T follicular helper cell (primary cell): ENCODE measurements at places on chromosomes 13 and 19.

DNA sequence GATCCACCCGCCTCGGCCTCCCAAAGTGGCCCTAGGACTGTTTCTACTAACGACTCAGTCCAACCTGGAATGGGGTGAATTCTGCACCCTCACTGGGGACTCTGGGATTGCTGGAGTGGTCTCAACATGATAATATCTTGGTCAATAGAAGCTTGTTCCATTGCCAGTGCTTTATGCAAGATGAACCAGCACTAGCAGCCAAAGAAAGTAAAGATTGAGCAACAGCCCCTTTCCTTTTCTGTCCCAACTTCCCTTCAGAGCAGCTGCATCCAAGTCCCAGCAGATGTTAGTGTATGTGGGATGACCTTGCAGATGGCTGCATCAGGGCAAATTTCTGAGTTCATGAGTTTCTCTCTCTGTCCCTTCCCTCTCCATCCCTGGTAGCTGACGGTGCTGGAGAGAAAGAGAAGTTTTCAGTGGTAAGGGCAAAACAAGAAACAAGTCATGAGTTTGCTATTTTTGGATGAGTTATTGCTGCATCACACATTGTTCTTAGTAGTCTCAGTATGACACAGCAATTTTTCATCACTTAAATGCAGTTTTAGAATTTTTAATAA lies 183.6 kb upstream of the EDNRB start:
- no peak for DNase-seq

GRCh38 chr19:38362076-38362945 lies 12.1 kb upstream of the PSMD8 start:
- DNase-seq = peak; percentile 40

GRCh38 chr13:25059958-25060357 lies 36.0 kb upstream of the PABPC3 start:
- no peak for DNase-seq

GRCh38 chr19:10736189-10736588 lies 18.3 kb downstream of the DNM2 start:
- no peak for DNase-seq

DNA sequence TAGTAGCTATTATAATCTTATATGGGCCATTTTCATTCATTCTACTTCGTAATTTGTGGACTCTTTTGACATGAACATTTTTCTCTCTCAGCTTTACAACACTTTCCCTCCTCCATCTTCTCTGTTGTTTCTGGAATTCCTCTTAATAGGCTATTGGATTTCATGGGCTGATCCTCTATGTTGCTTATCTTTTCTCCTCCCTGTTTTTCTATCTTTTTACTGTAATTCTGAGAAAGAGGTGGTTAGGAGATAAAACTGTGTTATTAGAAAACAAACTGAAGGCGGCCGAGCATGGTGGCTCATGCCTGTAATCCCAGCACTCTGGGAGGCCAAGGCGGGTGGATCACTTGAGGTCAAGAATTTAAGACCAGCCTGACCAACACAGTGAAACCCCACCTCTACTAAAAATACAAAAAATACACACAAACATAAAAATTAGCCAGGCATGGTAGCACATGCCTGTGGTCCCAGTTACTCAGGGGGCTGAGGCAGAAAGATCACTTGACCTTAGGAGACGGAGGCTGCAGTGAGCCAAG lies 188.1 kb downstream of the UGGT2 start:
- no peak for DNase-seq

DNA sequence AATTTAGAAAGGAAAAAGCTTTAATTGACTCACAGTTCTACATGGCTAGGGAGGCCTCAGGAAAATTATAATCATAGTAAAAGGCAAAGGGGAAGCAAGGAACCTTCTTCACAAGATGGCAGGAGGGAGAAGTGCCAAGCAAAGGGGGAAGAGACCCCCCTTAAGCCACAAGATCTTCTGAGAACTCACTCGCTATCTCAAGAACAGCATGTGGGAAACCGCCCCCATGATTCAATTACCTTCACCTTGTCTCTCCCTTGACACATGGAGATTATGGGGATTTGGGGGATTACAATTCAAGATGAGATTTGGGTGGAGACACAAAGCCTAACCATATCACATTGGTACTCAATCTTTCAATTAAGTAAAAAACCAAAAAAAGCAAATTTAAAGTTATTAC lies 1778.7 kb upstream of the MIR17HG start:
- DNase-seq = no peak

GRCh38 chr13:79434556-79434955 lies 28.5 kb upstream of the RBM26 start:
- DNase-seq = no peak

DNA sequence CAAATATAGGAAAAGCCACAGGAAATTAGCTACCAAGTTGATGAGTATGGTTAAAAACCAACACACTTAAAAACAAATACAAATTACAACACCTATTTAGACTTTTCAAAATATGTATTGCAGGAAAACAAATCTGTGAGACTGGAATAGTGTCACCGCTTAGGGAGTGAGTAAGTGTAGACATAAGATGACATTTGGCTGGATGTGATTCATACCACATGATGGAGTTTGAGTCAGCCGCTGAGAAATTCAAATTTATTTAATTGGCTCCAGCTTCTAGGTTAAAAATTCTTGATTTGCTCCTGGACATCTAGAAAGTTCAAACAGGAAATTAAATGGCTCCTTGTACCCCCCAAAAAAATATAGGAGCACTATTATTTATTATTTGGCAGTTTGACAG lies 531.7 kb downstream of the SLITRK1 start:
- no peak for DNase-seq

DNA sequence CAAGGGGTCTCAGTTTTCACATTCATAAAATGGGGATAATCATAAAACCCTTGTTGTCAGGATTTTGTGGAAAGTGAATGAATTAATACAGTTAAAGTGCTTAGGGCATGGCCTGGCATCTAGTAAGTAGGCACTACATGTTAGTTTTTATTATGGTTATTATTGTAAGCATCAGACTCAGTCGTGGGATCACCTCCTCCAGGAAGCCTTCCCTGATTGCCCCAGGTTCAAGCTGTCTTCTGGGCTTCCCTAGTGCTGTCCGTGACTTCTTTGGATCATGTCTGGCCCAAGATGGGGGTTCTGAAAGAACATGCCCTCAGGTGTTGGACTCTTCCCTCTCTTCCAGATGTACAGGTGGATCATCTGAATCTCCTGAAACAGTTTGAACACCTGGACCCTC lies 10.7 kb downstream of the NUCB1 start:
- DNase-seq = no peak

- DNase-seq = no peak
These were observed 150.2 kb downstream of the DCT start for GRCh38 chr13:94329277-94329676.

GRCh38 chr13:41056194-41056593 lies 5.1 kb upstream of the WBP4 start:
- no peak for DNase-seq

- no peak for DNase-seq
These were observed 22.8 kb upstream of the CEACAM20 start for GRCh38 chr19:44552324-44552723.

DNA sequence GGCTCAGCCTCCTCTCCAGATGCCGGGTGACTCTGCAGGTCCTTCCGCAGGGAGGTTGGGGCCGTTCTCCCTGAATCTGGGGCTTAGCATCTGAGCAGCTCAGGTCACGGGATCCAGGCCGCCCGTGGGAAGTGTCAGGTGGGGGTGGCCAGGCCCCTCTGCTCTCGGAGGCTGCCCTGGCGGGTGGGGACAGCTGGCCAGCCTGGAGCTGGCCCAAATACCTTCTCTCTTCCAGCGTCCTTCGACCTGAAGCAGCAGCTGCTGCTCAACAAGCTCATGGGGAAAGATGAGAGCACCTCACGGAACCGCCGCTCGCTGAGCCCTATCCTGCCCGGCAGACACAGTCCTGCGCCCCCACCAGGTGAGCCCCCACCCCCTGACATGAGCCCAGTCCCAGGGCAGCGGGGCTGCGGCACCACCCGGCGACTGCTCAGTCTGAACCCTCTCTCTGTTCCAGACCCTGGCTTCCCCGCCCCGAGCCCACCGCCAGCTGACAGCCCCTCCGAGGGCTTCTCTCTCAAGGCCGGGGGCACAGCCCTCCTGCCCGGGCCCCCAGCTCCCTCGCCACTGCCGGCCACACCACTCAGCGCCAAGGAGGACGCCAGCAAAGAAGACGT lies 19.1 kb downstream of the PEX11G start:
- no peak for DNase-seq

DNA sequence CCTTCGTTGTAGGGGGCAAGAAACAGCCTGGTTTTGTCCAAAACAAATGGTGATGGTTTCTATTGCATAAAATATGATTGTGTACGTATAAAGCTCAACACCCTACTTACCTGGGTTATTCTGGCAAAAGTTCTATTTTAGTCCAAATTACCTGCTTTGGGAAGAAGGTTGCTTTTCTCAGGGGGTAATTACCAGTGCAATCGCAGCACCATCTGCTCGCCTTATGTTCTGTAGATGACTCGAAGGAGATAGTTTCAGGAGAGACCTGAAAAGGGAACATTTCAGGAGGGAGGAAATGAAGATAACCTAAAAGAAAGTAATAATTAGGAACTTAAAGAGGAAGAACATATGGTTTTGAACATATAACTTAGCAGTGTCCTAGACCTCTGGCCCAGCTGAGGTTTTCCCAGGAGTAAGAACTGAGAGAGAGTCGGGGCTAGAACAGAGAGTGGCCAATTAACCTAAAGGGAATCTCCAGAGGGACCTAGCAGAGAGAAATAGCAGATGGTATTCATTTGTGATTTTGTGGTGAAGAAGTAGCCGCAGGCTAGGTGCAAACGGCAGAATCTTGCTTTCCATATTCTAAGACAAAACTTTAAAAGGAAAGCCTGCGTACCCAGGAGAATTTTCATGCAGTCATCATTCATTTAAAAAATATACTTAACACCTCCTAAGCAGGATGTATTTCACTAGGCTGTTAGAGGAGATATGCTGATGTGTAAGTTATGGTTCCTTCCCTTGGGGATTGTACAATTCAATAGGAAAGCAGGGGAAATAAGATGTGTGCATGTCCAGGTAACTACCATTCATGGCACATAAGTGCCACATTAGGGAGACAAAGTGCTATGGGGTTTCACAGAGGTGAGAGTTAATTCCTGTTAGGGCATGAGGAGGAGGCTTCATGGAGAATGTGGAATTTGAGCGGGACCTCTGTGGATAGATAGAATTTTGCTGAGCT lies 113.0 kb upstream of the SLC10A2 start:
- DNase-seq = no peak

DNA sequence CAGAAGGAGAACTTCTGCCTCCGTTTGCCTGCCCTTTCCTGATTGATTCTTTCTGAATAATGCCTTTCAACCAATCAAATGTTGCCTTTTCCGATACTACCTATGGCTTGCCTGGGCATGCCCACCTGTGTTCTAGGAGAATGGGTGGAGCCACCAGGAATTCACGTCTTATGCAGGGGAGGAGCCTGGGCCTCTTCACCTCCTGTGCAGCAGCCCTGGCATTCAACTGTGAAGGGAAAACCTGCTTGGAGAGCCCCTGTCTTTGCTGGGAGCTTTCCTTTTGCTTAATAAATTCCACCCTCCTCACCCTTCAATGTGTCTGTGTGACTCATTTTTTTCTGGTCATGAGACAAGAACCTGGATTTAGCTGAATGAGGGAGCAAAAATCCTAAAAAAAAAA lies 730.7 kb downstream of the UQCRFS1 start:
- no peak for DNase-seq

DNA sequence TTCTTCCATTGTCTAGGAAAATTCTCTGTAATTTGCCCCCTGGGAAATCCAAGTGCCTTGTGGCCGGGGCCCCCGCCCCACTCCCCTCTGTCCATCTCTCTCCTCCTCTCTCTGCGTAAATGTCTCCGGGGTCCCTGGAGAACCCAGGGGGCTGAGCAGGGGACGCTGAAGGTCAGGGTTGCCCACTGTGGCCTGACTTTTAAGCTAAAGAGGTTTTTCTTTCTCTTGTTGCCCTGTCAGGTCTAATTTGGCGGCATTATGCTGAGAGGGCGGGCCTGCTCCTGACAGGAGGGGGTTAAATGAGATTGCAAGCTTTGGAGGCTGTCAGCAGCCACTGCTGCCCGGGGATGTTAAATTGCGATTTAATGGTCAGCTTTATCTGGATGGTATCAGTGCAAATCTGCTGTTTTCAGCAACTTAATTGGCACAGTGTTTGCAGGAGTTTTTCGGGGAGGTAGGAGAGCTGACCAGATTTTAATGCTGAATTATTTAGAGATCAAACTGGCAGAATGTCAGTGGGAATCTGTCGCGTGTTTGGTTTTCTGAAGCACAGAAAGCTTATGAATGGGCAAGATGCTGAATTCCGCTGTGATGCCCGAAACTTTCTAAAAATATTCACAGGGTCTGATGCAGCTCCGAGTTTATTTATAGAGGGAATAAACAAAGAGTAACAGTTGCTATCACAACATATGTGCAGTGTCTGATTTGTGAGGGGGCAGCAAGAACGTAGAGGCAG lies 93.2 kb upstream of the SOX1 start:
- DNase-seq = no peak

DNA sequence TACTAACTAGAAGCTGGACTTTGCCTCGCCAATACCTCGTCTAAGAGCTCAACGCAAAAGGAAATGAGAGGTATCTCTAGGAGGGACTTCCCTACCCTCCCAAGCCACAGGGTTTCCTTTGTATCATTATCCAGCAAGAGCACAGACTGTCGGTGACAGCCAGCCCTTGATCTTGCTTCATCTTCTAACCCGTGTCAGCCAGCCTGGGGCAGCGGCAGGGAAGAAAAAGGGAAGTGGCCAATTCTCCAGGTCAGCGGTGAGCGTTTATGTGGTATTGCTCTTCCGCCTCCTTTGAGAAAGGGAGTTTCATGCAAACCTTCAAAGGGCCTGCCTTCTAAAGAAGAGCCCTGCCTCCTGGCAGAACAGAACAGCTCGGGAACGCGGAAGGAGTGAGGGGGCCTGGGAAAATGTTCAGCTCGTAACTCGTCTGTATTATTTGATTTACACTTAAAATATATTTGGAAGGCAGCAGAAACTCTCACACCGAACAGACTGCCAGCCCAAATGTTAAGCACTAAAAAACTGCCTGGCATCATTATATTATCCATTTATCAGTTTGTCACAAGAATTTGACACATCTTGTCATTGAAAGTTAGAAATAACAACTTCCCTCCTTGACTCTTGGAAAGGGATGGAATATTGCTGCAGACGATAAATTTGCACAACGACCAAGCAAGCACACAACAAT lies 41.8 kb downstream of the EFNB2 start:
- DNase-seq = no peak

GRCh38 chr19:21593934-21594820 lies 88.8 kb downstream of the ZNF429 start:
- no peak for DNase-seq

DNA sequence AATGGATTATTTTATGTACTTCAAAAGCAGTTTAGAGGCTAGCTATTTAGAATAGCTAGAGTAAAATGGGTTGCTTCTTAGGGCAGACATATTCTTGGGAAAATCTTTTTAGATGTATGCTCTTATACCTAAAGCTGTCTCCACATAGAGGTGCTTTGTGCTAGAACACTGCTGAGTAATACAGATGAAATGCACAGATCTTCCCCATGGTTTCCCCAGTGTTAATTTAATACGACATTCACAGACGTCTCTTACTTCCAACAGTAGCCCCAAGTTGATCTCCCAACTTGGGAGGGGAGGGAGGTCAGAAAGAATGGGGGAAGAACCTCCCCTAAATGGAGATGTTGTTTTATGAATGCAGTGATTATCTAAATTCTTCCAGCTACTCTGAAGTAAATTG lies 16.9 kb downstream of the NALCN start:
- no peak for DNase-seq
